ENCODE measurements at places on chromosomes 4 and X.

GRCh38 chr4:155805016-155805415, 46.2 kb downstream of the GUCY1B1 start:
- DNase-seq: no peak

- no peak for DNase-seq
These were observed 423.7 kb downstream of the PDGFC start for GRCh38 chr4:156547891-156548290.

GRCh38 chr4:26877961-26878360, 17.3 kb downstream of the STIM2 start:
- DNase-seq: no peak

DNA sequence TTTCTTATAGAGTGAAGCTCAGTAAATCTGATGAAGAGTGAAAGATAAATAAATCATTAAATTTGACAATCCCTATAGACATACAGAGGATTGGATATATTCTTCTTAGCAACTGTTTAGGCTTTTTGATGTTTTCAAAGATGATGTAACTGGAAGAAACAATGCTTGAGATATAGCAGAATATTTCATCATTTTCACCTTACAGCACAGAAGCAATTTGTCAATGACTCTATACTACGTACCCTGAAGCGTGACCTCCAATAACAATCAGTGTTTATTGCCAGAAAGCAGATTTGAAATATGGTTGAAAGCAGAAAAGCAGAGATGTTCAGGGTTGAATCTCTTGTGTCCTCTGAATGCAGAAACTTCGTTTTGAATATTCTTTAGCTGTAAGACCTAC, 228.4 kb downstream of the DTHD1 start:
- no peak for DNase-seq

- DNase-seq: no peak
These were observed 77.0 kb upstream of the SPRY1 start for GRCh38 chr4:123319639-123320038.

DNA sequence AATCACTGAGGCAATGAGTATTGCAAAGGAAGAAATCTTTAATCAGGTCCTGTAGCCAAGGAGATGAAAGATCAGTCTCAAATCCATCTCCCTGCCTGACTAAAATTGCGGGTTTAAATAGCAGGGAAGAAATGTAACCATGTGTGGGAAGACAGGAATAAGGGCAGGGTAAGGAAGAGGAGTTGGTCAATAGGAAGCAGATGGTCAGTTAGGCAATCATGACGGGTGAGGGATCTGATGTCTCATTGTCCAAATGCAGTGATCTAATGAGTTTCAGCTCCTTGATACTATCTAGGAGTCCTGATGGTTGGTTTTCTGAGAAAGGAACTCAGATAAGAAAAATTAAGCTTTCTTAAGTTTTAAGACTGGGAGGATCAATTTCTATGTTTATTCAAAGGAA, 200.8 kb downstream of the SPATA18 start:
- no peak for DNase-seq

- DNase-seq: no peak
These were observed 179.1 kb upstream of the NDST4 start for GRCh38 chr4:115292320-115293092.

GRCh38 chr4:154586296-154587033, 4.1 kb downstream of the FGA start:
- DNase-seq: no peak

All from activated effector memory CD4-positive, alpha-beta T cell treated with Interleukin-2 at 50 U/mL for 16 hours (primary cell).